ENCODE measurements at places on chromosomes 4 and X.

DNA sequence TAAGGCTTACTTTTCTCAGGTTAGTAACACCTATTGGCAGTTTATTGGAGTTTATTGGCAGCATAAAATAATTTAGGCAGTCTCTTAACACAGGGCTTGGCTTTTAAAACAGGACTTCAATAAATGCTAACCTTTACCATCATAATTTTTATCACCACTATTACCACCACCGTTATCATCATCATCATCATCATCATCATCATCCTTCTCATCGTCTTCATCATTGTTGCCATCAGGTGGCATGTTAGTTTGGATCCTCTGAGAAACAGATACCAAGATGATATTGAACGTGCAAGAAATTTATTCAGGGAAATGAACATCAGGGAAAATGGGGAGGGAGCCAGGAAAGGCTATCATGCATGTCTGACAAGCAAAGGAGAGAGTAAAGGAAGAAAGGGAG lies 16.2 kb downstream of the GBA3 start:
- no peak for DNase-seq

GRCh38 chr4:67701517-67701850 lies 529 bp upstream of the UBA6 start:
- no peak for DNase-seq

DNA sequence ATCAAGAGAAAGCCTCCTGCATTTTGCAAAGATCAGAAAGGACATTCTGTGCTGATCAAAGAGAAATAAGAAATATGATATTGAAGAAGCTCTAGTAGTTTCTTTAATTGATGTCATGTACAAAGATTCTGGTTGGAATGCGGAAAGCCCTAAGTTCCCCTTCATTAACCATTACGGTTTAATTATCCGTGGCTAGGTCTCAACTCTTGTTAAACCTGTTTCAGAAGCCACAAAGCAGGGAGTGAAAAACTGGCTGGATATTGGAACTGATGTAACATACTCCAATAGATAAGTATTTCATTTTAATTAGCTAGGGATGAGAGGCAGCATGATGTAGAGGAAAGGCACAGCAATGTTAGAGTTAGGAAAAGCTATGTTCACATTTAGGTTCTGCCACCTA lies 55.7 kb downstream of the SPANXN3 start:
- no peak for DNase-seq

GRCh38 chr4:151198748-151199147 lies 78.2 kb upstream of the PRSS48 start:
- no peak for DNase-seq

DNA sequence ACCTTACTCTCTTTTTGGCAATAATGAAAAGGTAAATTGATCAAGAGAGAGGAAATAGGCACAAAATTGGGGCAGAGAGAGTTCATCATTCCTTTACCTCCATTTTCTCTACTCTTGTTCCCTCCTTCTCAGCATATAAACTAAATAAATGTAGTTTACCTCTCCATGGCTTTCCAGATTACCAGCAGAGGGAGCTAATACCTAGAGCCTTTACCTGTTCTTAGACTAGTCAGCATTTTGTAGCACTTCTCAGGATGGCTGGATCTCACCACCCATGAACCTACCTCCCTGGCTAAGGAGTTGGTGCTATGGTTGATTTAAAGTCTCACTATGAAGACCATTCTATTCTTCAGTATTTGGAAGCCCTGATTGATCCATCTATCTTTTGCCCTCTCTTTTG lies 15.7 kb downstream of the OFD1 start:
- no peak for DNase-seq
